NCI-H524 (cell line): ENCODE measurements at places on chromosomes 7 and 10.
A peak's percentile ranks its signal among the peaks of the same experiment; 100 is the strongest.

- DNase-seq, result no peak
These were observed 532.5 kb downstream of the GRM8 start for GRCh38 chr7:126720232-126720631.

GRCh38 chr7:68314208-68314607 lies 1284.1 kb upstream of the AUTS2 start:
- no peak for DNase-seq

GRCh38 chr7:93043385-93043985 lies 74.3 kb downstream of the SAMD9 start:
- peak; percentile 17 for DNase-seq

GRCh38 chr7:117791877-117792780 lies 81.1 kb downstream of the CTTNBP2 start:
- no peak for DNase-seq

GRCh38 chr10:34866848-34867247 lies 51.8 kb upstream of the PARD3 start:
- peak; percentile 86 for DNase-seq

GRCh38 chr7:37408291-37409228 lies 40.1 kb downstream of the ELMO1 start:
- DNase-seq, result no peak

GRCh38 chr7:132518102-132518838 lies 58.0 kb downstream of the PLXNA4 start:
- DNase-seq, result no peak

DNA sequence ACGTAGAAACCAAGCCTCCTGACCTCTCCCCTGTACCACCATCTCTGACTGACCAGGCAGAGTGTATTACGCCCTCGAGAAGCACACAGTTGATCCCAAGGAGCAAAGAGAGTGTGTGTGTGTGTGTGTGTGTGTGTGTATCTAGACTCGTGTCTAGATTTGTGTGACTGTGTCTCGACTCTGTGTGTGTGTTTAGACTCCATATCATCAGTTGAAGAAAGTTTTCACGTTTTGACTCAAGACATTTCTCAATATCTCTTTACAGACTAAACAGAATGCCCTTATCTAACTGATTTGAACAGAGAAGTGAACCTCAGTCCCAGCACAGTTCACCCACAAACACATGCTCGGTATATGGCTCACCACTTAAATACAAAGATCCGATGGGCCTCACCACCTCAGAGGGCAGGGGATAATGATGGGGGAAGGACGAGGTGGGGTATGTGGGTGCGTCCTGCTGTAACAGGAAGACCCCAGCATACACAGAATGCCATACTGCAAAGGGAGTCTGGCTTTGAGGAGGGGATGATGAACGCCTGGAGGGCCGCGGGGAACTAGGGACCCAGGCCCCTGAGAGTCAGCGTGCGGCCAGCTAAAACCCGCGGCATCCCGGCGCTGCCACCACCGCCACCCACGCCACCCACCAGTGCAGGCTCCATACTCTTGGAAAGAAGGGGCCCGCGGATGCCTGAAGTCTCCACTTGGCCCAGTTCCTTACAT lies 780 bp downstream of the ALDH18A1 start:
- no peak for DNase-seq
